NCI-H1930 (cell line): ENCODE measurements at places on chromosomes 3 and 15.

- no peak for DNase-seq
These were observed 1037.9 kb downstream of the ROBO2 start for GRCh38 chr3:78077842-78078241.

- DNase-seq, result no peak
These were observed 27.8 kb downstream of the SHQ1 start for GRCh38 chr3:72820415-72820814.

DNA sequence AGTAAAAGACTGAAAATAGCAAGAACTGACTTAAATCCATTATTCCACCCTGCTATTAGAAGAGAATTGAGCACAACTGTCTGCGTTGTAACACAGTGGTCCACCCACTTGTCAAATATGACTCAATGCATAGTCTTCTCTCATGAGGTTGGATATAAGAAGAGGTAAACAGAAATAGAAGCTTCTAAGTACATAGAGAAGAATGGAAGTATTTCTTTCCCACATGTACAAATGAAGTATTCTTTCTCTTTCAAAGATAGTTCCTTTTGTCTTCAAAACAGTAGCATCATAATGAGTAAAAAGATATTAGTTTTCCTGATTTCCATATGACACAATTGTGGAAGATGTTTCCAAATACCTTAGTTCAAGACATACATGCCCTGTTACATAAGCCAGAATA lies 348.6 kb upstream of the CCDC54 start:
- DNase-seq, result no peak

DNA sequence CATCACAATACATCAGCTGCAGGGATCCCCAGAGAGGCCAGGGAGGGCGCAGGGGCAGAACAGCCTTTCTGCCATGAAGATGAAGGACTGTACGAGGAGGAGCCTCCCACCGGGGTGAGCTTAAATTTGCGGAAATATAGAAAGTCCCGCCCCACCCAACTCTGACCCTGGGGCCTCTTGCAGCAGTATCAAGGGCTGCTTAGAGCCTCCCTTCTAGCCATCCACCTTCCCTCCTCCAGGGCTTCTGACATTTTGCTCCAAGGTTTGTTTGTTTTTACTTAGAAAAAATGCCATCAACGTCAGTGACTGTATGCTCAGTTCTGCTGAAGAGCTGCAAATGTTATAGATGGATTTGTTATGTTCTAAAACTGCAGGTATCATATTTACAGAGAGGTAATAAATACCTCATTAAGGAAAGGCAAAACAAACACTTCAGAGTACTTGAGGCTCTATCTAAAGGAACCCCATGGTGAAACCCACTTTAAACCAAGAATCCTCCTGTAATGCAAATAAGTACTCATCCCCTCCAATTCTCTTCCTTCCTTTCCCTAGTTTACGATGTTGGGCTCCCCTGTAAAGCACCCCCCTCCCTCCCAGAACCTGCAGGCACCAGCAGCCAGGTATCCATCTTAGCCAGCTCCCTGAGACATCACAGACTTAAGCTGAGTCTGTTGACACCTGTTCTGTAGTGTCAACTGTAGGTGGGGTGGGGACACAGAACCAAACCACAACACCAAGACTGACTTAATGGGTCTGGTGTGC lies 30.5 kb downstream of the RFTN1 start:
- DNase-seq, result no peak

DNA sequence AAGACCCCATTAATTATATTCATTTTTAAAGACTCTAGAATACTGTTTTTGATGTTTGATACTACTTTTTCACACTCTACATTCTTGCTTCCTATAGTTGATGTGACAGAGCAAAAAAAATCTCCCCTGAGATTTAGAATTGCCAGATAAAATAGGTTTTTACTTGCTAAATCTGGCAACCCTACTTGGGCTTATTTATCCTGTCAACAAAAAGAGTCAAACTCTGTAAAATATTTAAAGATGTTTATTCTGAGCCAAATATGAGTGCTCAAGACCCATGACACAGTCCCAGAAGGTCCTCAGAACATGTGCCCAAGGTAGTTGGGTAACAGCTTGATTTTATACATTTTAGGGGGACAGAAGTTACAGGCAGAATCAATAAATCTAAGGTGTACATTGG lies 72.3 kb downstream of the DAPK2 start:
- DNase-seq, result no peak

GRCh38 chr3:77227567-77227966 lies 187.7 kb downstream of the ROBO2 start:
- no peak for DNase-seq

DNA sequence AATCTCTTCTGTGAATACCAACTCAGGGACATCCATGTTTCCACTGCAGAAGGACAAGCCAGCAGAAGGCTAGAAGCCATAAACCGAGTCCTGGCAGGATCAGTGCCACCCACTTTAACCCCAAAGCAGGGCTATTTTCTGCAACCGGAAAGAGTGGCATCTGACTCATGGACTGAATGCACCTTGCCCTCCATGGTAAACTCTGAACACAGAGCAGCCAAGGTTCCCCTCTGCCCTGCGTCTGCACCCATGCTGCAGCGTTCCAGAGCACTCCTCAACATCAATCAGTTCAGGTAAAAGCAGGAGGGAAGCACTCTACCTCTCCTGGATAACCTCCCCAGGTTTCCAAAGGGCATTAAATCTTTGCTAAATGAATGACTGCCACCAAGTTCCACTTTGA lies 801 bp upstream of the NGRN start:
- DNase-seq, result no peak

DNA sequence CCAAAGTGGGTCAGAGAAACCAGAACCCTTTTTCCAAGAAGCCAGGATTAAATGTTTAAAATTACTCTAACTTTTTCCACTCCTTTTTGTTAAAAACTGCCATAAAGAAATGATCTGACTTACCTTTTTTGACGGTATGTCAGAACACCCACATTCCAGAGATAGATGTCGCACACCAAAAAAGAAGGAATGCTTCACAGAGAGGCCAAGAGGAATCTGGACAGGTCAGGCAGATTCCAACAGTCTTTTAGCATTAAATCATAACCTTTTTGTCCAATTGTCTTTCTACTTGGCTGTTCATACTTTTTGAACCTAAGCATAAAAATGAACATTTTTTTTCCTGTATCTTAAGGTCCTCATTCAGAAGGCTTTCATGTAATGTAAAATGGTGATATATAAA lies 846.9 kb downstream of the NSUN3 start:
- DNase-seq, result no peak

DNA sequence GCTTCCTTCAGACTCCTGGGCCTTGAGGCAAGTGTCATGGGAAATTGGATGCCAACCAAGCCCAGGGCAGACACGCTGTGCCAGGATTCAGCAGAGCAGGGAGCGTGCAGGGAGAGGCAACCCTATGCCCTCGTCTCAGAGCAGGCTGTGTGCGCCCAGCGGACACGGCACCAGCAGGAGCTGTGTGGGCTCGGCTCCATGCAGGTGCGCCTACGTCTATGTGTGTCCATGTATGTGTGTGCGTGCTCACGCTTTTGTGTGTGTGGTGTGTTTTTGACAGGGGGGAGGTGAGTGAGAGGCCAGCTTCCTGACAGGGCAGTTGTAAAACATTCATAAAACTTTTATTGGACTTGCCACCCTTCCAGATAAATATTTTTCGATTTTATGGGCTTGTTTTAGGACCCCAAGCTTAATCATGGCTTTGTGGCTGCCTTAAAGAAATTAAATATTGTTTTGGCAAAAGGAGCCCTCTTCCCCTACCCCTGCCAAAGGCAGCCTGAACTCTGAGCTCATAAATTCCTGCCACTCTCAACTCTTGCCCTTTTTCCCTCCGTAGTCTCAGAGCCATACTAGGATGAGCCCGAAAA lies 84.4 kb downstream of the DNAJB8 start:
- DNase-seq, result no peak

DNA sequence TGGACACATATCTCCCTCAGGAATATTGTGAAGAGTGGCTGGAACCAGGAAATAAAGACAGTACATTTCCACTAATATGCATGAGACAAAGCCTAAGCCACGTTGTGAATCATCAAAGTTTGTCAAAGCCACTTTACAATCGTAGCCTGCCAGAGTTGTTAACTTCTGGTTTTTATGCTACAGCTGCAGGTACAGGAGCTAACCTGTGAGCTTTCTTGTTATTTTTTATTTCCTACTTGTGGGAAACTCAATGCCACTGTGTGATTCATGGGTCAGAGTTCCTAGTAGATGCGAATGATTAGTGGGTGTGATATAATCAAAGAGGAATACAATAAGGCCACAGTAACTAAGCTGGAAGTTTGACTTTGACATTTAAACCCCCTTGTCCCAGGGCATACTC lies 44.4 kb upstream of the TEX9 start:
- DNase-seq, result no peak

DNA sequence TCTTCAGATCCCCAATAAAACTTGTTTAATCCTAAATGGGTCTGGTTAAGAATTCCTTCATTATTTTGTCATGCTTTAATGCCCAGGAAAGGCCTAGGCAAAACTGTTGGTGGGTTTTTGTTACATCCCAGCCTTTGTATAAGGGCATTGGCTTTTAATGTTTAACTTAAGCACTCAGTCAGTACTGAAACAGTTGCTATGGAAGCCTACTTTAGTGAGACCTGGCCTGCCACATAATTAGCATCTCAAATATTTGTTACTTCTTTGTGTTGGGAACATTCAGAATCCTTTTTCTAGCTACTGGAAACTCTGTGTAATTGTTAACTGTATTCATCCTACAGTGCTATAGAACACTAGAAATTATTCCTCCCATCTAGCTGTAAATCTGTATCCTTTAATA lies 369.6 kb upstream of the ATP10A start:
- DNase-seq, result no peak

DNA sequence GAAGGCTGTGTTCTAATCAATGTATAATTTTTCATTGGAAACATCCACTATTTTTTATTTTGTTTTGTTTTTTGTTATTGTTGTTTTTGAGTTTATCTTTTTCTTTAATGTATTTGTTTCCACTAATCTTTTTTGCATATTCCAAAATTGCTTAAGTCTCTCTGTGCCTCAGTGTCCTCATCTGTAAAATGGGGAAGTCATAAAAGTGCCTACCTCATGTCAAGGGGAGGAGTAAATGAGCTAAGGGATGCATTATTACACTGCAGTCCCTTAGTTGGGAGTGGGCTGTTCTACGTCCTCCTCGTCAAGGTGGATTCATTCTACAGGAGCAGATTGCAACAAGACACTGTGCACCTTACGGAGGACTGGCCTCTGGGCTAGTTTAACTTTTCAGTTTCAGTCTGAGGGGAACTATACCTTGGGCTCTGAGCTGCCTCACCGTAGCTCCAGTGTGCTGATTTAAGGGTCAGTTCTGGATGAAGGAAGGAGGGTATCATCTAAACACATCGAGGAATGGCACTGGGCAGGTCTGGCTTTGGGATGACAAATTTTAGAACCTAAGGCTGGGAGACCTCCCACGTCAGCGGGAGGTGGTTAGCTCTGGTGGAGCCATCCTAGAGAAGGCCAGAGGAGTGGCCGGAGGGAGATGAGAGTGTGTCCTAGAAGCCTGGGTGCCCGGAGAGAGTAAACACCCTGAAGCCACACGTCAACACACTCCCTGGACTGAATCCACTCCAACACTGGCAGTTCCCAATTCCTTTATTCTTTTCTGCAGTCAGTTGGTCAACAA lies 5.1 kb upstream of the SRP14 start:
- no peak for DNase-seq

DNA sequence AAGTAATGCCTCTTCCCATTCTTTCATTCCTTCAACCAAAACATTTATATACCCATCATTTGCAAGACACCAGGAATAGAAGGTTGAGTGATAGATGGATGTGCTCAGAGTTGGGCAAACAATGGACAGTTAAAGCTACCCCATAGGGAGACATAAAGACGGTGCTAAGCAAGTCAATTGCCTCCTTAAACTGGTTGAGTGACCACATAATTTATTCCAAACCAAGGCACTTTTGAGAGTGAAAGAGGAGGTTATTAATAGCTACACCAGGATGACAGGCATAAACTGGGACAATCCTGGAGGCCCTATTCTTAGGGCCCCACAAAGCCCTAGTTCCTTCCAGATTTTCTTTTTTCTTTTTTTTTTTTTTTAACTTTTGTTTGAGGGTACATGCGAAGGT lies 21.4 kb upstream of the DYNC1LI1 start:
- no peak for DNase-seq

- no peak for DNase-seq
These were observed 158.7 kb upstream of the SPRED1 start for GRCh38 chr15:38093931-38094330.

DNA sequence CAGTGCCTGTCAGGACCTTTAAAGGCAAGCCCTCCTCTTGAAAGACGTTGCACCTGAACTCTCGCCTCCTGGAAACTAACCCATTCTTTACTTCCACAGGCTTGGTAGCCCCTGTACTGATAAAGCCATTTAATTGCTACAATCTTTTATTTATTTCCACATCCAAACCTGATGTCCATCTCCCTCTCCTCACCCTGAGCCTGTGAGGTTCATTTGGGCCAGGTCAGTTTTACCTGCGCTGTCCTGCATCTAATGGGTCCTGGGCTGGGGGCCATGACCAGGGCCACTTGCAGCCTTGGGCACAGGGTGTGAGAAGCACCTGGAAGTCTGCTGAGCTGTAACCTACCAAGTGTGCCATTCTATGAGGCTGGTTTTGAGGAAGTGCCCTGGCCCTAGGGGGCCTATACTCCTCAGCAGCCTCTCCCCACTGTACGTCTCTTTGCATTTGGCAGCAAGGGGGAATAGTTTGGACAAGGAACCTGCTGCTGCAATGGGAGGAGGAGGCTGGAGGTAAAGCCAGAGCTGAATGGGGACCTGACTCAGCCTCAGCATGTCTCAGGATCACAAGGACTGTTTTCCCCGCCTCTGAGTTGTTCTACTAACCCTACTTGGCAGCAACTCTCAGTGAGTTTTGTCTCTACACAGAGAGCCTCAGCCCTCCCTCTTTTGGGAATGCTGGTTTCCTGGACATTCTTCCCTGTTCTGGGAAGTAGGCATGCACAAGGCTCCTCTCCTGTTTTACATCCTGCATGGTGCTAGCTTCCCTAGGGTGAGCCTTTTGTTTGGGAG lies 53.8 kb downstream of the WDR76 start:
- no peak for DNase-seq

DNA sequence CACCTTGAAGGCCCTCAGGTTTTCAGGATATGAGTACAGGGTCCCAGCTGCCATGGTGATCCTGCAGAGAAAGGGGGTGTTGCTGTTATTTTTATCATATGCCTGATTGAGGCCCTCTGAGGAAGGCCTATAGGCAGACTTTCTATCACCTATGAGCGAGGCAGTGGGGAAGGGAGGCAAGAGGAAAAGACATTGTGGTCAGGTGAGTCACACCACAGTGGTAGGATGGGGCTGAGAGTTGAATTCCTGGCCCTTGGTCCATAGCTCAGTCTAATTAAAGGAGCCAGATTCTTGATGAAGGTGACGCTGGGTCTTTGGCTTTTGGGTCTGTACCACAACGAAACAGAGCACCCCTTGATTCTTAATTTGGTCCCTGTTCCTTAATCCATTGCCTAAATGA lies 72.7 kb downstream of the ZNF621 start:
- no peak for DNase-seq

DNA sequence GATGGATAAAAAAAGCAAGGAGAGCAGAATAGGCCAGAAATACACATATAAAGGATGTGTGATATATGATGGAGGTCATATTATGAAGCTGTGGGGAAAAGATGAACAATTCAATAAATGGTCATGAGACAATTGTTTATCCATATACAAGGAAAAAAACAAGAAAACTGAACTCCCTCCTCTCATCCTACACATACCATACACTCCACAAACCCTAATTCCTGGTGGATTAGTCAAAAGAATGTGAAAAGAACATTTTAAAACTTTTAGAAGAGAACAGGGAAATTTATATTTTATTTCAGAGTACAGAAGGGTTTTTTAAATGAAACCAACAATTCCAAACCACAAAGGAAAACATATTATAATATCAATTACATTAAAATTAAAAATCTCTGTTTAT lies 34.5 kb upstream of the NR2E3 start:
- DNase-seq, result no peak
